ENCODE measurements at places on chromosomes 4 and X.

GRCh38 chrX:37378830-37379229, 29.7 kb downstream of the PRRG1 start:
- no peak for DNase-seq

DNA sequence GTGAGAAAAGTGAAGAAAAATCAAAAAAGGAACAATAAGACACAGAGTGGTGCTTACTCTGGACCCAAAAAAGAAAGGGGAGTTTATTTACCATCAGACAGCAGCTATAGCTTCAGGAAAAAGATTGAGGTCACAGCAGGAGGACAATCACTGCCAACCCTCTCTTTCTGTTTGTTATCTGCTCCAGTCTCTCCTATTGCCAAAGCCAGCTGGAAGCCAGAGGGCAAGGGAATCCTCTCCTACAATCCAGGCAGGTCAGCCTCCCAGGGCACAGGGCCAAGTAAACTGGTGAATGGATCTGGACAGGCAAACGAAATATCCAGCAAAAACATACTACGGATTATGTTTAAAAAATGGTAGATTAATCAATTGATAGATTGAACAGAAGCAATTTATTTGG, 306.9 kb upstream of the SLIT2 start:
- DNase-seq: no peak

DNA sequence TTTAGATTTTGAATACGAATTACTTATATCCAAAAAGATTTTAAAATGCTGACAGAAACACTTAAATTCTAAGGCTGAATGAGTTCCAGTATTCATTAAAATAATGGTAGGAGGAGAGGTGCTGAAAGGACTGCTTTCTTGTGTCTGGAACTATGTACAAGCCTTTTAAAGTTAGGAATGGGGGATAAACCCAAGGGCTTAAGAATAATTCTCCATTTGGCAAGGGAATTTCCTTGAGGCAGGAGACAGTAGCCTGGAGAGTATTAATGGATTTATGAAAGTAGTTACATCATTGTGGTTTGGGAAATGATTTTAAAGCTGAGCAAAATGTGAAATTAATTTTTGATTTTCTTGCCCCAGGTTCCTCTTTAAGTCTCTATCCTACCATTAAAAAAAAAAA, 266.5 kb upstream of the KCNIP4 start:
- DNase-seq: no peak

- no peak for DNase-seq
These were observed 10.2 kb downstream of the TEX13A start for GRCh38 chrX:105210258-105210657.

DNA sequence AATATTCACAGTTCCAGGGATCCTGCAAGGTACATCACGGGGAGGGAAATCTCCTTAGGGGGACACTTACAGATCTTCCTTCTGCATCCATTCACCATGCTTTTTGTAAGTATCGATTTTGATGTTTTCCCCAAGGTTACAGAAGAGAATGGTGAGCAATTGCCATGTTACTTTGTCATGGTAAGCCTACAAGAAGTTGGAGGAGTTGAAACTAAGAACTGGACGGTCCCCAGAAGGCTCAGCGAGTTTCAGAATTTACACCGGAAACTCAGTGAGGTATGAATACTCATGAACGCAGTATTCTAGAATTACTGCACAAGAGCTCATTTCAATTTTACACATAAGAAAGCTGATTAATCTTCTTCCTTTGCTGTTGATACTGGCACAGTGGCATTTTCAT, 53.9 kb downstream of the LRP2BP start:
- no peak for DNase-seq

DNA sequence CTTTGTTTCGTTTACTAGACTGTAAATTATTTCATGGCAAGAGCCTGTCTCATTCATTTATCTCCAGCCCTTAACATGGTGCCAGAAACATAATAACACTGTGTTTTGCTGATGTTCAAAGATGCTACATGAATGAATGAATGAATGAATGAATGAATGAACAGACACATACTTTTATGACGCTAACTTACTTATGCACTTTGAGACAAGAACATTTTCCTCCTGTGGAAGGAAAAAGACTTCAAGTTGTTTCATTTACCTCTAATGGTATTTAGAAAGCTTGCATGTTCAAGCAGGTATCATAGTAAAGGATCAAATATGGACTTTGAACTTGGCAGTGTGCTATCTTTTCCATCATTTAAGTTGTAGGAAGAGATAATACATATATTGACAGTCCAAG, 131.6 kb downstream of the GLRA2 start:
- no peak for DNase-seq

DNA sequence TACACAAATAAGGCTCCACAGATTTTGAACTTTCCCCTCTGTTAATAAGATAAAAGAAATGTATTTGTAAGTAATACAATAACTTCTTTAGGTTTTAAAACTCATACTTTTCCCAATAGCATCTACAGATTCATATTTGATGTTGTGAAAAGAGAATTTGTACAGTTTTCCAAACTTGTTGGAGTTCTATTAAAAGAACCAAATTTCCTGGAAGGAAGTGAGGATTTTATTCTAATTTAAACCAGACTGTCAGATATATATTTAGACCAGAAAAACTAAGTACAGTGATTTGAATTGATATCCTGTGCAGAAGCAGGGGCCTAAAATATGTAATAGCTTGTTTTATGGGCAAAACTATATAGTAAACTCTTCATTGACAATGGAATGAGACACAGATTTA, 53.7 kb downstream of the NAA11 start:
- no peak for DNase-seq

DNA sequence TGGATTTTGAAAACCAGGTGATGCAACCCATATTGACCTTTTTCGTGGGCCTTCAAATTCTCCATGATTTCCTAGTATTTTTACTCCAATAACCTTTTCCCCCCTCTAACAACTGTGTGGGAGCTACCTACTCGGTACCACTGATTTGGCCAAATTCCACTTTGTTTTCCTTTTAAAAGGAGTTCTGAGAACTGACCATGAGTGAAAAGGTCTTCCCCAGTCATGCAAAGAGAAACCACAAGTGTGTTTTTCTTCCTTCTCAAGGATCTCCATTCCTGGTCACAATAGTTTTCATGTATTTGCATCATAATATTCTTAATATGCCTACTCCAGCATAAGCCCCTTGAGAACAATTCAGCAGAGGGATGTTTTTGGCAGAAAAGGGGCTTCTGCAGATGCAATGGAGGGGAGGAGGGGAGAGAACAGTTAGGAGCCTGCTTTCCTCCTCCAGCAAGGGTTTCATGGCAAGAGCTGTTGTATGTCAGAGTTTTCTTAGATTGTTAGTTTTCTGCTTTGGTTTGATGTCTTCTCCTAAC, 195.3 kb upstream of the ANXA3 start:
- DNase-seq: no peak

- DNase-seq: peak; percentile 2
These were observed 115.4 kb upstream of the ESX1 start for GRCh38 chrX:104370089-104370488.

DNA sequence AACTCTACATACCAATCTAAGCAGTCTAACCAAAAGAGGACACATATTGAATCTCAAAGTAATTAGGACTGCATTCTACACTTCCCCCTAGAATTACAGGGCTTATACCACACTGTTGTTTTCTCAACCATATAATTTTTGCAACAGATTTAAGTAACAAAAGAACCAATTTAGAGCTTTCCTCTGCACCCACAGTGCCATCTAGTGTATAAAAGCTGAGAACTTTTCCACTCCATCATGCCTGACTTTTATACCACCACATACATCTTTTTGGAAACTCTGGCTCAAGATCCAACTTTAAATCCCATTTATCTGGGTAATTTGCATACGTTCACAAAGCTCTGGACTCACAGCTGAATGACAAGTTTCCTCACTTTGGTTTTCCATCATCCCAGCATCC, 99.5 kb downstream of the EFHC2 start:
- no peak for DNase-seq

GRCh38 chr4:159070742-159071141, 32.1 kb upstream of the RAPGEF2 start:
- no peak for DNase-seq

DNA sequence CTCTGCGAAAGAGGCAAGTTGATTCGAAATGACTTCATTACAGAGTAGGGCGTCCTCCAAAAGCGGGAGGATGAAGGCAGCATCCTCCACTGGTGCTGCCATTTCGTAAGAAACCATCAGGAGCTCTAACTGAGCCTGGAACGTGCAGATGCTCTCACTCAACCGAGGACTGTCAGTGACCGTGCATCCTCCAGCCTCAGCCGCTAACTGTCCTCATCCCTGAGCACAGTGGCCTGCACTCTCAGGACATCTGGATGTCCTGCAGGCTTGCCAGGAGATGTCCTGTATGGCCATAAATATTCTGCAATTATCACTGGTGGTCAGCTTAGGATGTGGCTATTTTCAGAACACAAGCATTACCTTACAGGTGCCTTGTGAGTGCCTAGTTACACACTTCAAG, 107.1 kb upstream of the ADRA2C start:
- no peak for DNase-seq

DNA sequence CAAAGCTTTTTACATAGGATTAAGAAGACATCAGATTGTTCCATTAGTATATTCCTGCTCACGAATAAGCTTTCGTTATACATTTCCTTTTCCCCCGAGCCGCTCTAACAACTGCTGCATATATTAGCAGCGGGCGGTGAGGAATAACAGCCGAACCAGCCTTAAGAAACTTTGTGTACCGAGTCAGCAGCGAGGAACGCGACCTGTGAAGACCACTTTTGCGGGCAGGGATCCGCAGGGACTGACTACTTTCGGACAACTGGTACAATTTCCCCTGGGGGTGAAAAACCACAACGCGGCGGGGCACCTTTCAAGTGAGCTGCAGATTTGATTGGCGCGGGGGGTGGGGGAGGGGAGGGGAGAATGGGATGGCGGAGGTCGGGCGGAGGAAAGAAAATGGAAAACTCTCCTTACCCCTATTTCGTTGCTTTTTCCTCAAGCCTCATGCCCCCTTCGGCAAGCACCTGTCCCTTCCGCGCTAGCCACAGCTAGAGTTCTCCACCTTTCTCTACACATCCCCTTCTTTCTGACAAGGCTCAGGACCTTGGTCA, 5.9 kb upstream of the PITX2 start:
- DNase-seq: no peak

- no peak for DNase-seq
These were observed 1235.3 kb downstream of the FSTL5 start for GRCh38 chr4:160928482-160928881.

GRCh38 chr4:6110681-6111353, 89.5 kb downstream of the JAKMIP1 start:
- DNase-seq: no peak

Data from NCI-H526 treated with DMSO at 0.1 percent for 48 hours (cell line).